ENCODE measurements at places on chromosomes 16 and 17.

GRCh38 chr17:80473701-80474100, 2.7 kb downstream of the NPTX1 start:
- no peak for DNase-seq

- peak; percentile 50 for DNase-seq
These were observed 4.0 kb downstream of the CDH15 start for GRCh38 chr16:89175280-89176146.

DNA sequence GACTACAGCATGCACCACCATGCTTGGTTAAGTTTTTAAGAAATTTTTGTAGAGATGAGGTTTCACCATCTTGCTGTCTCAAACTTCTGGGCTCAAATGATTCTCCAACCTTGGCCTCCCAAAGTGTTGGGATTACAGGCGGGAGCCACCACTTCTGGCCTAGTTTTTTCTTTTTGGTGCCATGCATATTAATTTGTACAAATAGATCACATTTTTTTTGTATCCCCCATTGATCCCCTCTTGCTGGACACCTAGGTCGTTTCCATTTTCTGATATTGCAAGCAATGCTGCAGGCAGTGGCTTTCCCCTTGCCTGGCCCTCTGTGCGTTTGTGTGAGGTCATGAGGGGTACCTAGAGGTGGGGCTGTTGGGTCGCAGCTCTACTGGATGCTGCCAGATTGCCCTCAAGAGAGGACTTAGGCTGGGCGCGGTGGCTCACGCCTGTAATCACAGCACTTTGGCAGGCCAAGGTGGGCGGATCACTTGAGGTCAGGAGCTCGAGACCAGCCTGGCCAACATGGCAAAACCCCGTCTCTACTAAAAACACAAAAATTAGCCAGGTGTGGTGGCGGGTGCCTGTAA, 23.8 kb downstream of the RAP1GAP2 start:
- DNase-seq, result no peak

- DNase-seq, result no peak
These were observed 11.0 kb downstream of the MYCBPAP start for GRCh38 chr17:50519141-50519834.

DNA sequence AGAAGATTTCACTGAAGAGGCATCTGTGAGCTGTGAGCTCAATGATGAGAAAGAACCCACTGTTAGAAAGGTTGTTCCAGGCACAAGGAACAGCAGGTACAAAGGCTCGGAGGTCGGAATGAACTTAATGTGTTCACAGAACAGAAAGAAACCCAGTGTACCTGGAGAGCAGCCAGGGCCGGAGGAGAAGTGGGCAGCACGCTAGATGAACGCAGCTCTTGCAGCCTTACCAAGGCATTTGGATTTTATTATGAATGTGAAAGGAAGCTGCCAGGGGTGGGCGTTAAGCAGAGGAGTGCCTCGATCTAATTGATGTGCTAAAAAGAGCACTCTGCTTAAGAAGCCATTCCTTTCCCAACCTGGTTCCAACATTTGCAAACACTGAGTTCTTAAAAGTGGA, 19.0 kb downstream of the EEF2K start:
- no peak for DNase-seq

DNA sequence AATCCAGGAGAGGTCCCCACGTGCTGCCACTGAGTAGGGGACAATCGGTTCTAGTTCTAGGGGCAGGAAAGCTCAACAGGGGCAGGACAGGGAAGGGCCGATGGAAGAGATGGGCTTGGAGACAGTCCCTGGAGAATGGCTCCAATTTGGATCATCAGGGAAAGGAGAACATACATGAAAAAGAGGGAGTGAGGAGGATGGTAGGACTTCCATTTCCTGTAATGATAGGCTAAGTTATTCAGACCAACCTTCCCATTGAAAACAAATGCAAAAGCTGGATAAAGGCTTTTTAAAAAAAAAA, 20.4 kb upstream of the GPATCH8 start:
- DNase-seq, result no peak

DNA sequence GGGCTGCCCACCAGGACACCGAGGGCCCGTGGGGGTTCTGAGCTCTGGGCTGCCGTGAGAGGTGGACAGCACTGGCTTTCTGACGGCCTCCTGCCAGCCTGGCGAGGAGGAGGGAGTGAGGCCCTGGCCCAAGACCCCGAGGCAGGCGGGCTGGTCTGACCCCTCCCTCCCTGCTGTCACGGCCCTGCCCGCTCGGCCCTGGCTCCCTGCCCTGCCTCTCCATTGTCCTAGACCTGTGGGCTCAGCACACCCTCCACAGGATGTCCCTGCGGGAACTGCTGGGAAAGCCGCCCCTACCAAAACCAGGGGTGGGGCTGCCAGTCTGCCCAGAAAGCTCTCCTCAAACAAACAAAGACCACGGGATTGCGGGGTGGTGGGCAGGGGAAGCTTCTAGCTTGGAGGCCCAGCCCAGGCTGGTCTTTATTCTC, 20.7 kb downstream of the SPNS2 start:
- no peak for DNase-seq

- no peak for DNase-seq
These were observed 1.7 kb downstream of the KANSL1 start for GRCh38 chr17:46191322-46192188.

DNA sequence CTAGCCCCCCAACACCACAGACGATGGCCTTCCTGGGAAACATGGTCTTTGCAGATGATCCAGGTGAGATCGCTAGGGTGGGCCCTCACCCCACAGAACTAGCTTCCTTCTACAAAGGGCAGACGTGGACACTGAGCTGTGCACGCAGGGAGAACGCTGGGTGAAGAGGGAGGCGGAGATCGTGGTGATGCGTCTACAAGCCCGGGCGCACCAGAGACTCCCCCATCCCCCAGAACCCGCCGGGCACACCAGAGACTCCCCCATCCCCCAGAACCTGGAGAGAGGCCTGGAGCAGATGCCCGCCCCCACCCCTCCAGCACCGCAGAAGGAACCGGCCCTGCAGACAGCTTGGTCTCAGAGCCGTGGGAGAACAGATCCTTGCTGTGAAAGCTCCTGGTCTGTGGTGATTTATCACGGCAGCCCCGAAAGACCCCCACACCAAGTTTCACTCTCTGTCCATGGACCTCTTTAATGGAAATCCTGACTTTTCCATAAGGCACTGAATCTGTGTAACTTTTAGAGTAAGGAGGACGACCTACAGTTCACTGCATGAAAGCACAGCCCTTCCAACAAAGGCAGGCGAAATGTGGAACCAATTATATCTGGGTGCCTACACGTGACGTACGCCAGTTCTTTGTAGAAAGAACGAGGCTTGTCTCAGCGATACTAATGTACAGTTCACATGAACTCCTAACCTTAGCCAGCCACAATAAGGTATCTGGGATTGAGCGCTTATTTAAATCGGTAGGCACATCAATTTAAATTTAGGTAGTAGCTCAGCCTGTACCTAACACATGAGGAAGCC, 88.5 kb downstream of the ANKRD11 start:
- no peak for DNase-seq

DNA sequence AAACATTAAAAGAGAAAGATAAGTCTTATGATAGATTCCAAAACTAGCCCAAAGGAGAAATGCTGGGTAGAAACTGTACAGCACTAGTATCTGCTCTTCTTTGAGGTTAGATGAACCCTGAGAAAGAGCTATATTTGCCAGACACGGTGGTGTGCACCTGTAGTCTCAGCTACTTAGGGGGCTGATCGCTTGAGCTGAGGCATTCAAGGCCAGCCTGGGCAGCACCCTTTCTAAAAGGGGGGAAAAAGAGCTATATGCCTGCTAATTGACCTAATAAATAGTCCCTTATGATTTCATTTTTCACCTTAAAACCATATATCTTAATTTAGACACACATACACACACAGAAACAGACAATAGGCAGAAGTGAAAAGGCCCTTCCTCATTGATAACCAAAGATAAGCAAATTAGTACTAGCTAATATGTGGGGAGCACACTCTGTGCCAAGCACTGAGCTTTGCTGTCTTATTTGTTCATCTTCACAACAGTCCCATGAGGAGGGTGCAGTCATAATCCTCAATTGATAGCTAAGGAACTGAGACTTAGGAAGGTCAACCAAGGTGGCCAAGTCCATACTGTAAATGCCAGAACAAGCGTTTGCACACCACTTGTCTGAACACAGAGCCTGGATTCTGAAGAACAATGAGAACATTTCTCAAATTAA, 56.6 kb upstream of the NLK start:
- DNase-seq, result no peak

GRCh38 chr16:14131774-14132695, 60.9 kb downstream of the MRTFB start:
- DNase-seq, result no peak

DNA sequence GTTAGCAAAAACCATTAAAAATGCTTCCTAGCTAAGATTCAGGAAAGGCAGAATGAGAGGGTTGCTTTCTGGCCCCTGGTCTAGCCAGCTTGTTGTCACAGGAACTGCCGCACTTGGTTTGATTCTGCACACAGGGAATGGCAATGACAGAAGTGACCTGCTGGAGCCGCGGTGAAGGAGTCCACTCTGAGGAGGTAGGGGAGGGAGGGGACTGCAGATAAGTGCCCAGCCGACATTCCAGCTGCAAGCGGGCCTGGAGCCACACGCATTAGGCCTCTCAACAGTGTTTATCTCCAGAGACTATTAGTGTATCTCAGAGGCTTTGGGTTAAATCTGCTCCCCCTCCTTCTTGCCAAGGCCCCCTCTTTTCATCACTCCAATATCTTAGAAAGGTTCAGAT, 38.6 kb downstream of the CDRT15 start:
- DNase-seq, result no peak

GRCh38 chr17:64320613-64321553, 57.8 kb upstream of the TEX2 start:
- DNase-seq, result peak; percentile 38

DNA sequence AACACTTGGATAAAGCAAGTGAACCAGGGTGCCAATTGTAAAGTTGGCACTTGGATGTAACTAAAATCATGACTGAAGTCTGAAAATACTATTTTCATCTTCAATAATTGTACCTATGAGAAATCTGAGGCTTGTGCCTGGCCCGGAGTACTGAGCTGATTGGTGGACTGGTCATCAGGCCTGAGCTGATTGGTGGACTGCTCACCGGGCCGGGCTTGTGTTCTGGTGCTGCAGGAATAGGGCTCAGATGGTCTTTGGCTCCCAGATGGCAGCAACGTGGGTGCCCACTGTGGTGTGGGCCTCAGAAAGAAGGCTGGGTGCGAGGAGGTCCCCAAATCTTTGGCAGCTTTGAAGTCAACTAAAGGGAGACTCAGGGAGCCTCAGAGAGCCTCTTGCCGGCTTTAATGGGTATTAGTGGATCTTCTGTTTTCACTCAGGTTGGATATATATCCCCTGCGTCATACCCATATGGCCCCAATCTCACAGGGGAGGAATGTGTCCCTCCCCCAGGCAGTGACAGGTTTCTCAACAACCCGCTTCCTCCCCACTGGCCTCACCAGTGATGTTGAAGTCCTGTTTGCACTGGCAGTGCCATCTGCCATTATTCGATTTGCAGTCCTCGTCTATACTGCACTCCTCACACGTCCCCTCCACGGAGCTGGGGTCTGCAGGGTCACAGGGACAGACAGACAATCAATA, 4.7 kb downstream of the UMOD start:
- no peak for DNase-seq

DNA sequence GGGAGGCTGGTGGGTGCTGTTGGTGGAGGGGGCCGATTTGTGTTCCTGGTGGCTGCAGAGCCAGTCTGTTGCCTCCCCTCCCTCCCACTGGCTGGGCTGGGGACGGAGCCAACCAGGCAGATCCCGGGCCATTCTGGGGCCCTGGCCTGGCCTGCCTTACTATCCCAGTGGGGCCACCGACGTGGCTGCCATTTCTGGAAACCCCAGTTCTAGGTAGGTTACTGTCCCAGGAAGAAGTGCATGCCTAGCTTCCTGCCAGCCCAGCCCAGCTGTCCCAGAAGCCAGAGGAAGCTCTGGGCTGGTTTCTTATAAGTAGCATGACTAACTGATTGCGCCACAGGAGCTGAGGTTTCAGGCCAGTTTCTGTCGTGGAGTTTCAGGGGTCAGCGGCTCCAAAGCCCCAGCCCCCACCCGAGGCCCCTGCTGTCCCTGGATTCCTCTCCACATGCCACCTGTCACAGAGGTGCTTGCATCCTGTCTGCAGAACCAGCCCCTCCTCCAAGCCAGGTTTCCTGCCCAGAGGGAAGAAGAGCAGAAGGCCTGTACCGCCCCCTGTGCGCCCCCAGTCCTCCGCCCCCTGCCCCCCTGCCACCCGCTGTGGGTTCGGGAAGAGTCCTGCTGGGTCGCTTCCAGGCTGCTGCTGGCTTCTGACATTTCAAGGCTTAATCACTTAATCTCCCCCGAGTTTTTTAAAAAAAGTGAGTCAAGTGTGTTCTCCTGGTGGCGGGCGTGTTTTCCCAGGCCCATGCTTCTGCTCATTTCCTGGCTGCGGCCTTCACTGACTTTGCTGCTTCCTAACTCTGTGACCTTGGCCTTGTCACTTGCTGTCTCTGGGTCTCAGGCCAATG, 13.2 kb downstream of the IL4R start:
- no peak for DNase-seq

- DNase-seq, result no peak
These were observed 454.9 kb downstream of the KCNJ2 start for GRCh38 chr17:70624211-70624610.

GRCh38 chr17:72122765-72123529, 2.1 kb downstream of the SOX9 start:
- no peak for DNase-seq

DNA sequence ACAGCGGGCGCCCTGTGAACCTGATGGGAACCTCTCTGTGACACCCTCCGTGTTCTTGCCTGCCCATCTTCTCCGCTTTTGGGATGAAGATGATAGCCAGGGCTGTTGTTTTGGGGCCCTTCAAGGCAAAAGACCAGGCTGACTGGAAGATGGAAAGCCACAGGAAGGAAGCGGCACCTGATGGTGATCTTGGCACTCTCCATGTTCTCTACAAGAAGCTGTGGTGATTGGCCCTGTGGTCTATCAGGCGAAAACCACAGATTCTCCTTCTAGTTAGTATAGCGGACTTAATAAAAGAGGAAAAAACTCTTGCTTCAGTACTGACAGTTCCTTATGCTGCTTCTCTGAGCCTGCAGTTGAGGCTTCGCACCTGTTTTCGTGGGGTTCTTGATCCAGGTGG, 10.5 kb downstream of the CDK5RAP3 start:
- no peak for DNase-seq

GRCh38 chr16:80459331-80459777, 81.4 kb upstream of the DYNLRB2 start:
- DNase-seq, result no peak

DNA sequence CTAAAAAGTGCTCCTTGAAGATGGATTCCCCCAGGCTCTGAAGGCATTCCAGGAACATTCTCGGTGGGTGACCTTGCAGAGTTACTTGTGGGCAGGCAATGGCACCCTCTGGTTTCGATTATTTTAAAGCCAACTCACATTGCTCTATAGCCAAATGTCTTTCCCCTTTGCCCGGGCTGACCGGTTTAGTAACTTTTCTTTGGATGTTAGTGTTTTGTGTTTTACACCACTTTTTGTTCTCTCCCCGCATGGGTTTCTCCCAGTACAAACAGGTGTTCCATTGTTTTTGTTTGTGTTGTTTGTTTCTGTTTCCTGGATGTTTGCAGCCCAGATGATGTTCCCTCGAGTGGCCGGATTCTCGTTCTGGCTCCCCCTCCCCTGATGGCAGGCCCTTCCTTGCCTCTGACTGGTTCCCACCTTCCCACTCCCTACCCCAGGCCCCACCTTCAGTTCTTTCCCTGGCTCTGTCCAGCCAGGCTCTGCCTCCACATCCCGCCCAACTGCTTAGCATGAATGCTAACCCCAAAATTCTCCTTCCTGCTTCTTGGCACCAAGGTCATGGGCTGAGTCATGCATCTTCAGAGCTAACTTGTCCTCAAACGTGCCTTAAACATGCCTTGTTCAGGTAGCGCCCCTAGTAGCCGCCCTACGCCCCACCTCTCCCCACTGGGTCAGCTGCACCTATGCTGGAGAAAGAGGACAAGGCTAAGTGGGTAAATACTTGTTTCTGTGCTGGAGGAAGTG, 40.6 kb downstream of the ELAC2 start:
- no peak for DNase-seq

- DNase-seq, result no peak
These were observed 4.1 kb downstream of the USP31 start for GRCh38 chr16:23145186-23145585.

All from cerebellar nuclear complex (tissue), 1 donor.